ENCODE measurements at places on chromosomes 4 and X.

GRCh38 chrX:138492371-138492770 is 219.1 kb downstream of the FGF13 start:
- no peak for DNase-seq
- no peak overlapping the region for H3K27ac ChIP-seq
- no peaks in the 10 kb centered on the region for H3K4me1 ChIP-seq

- no peak overlapping the region for H3K4me3 ChIP-seq
- no peaks in the 10 kb centered on the region for H3K27me3 ChIP-seq
- peaks cover 12% of the 10 kb centered on the region for H3K4me1 ChIP-seq
- DNase-seq: no peak
- no peak overlapping the region for H3K27ac ChIP-seq
Measured at GRCh38 chr4:71253545-71253944, 85.3 kb upstream of the SLC4A4 start.

- peaks cover 2% of the 10 kb centered on the region for H3K36me3 ChIP-seq
- H3K4me1 ChIP-seq: no peaks in the 10 kb centered on the region
- no peak overlapping the region for H3K4me3 ChIP-seq
- no peaks in the 10 kb centered on the region for H3K27me3 ChIP-seq
- H3K27ac ChIP-seq: no peak overlapping the region
- DNase-seq: no peak
Measured at GRCh38 chr4:47561331-47561730, 76.3 kb downstream of the ATP10D start.

GRCh38 chrX:44432641-44433040 is 89.2 kb upstream of the EFHC2 start:
- H3K36me3 ChIP-seq: peaks cover 6% of the 10 kb centered on the region
- no peak for DNase-seq
- H3K4me1 ChIP-seq: no peaks in the 10 kb centered on the region
- no peaks in the 10 kb centered on the region for H3K27me3 ChIP-seq
- H3K27ac ChIP-seq: no peak overlapping the region

DNA sequence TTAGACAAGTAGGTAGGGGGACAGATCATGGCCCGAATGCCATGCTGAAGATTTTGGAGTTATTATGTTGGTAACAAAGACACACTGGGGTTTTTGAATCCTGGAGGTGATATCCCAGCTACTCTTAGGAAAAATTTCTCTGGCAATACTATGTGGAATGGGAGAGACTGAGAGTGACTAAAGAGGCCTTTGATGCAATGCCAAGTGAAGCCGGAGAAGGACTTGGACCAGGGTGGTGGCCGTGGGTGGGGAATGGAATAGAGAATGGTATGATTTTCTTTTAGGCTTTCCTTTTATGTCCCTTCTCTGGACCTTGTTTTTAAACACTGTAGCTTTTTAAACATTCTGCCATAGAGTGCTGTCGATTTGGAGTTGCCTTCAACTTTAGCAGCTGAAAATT is 141.6 kb downstream of the DCLK2 start:
- H3K4me1 ChIP-seq: no peaks in the 10 kb centered on the region
- DNase-seq: no peak
- H3K27ac ChIP-seq: no peak overlapping the region
- no peak overlapping the region for H3K4me3 ChIP-seq

- no peaks in the 10 kb centered on the region for H3K36me3 ChIP-seq
- no peak overlapping the region for H3K27ac ChIP-seq
- H3K4me3 ChIP-seq: no peak overlapping the region
- H3K27me3 ChIP-seq: no peaks in the 10 kb centered on the region
- no peak for DNase-seq
Measured at GRCh38 chrX:101160001-101160400, 59.6 kb upstream of the DRP2 start.
